ENCODE measurements at places on chromosomes 2 and 18.

- DNase-seq: no peak
Observed at GRCh38 chr2:206023183-206023582, 62.8 kb downstream of the INO80D start.

DNA sequence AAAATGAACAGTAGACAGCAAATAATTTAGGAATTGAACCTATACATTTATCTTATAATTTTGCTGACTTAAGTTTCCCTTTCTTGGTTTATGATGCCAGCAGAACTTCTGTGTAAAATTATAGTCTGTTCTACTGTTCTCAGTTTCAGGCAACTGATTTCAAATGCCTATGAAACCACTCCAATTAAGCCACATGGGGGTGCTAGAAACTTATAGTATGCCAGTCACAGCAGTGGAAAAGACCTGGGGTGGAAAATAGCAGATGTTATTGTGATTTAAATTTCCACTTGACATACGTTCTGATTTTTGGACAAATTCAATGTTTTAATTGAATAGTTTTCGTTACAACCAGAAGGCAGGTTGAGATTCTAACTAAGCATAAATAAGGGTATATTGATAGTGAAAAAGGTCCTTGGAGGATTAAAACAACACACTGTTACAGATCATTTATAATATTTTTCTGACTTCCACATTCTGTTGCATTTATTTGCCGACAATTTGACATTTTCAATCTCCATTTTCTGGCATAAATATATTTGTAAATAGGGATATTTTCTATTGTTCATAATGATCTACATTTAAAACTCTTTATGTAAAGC lies 61.4 kb downstream of the CPS1 start:
- no peak for DNase-seq

DNA sequence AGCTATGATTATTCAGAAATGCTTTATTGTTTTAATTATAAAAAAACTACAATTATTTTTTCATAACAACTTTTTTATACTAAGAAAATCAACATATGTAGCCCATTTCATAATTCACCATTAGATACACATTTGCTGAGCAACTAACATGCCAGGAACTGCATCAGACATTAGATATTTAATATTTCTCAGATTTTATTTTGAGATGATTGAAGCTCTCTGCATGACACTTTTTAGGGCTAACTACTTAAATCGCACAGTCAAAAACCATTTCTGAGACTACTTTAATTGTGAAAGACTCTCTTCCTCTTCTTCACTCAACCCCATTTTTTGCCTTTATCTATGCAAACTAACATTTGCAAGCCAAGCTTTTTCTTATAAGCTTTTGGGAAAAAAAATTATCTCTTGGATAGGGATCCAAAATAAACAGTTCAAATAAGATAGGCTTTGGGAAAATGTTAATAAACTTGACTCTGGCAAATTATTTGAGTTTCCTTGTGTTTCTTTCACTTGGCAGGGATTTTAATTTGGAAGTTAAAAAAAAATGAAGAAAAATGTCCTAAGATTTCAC lies 9.1 kb upstream of the COL3A1 start:
- DNase-seq: no peak

DNA sequence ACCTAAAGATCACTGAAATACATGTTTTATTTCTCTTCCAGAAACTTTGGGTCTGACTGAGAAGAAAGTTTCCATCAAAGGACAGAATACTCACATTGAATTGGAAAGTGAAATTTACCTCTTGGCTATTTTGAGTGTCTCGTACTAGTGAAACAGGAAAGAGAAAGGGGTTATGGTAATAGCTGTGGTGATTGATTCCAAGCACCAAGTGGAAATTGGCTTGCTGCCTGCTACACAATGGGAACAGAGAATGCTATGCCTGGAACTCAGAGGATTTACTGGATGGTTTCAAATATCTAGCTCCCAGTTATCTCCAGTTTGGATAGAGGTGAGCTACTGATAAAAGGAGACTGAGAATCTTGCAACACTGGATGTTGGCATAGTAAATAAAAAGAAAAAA lies 492.8 kb upstream of the FSIP2 start:
- no peak for DNase-seq

GRCh38 chr2:172226244-172227061 lies 123.8 kb upstream of the DLX2 start:
- no peak for DNase-seq

DNA sequence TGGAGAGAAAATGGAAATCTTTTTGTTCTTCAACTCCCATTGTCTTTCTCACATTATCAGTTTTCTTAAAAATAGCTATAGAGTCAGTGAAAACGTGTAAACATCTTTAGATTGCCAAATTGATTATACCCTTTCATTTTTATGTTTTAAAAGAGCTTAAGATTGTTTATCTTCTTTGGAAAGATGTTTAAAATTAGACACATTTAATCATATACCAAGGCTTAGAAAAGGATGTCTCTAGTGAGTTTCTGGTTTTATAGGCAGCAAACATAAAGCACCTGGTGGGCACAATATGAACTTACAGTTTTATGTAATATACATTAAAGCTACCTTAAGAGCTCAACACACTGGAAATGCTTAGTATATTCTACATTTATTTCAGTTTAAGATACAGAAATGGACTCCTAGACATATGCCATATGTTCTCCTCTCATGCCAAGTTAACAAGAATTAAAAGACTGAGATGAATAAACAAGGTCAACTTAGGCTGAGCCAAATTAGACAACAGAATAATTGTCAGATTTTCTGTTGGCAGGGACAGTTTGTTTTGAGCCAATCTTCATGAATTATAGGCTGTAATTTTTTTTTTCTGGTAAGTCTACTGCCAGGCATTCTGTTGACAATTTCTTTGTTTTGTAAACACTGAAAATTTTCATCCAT lies 112.7 kb downstream of the OTX1 start:
- DNase-seq: no peak

DNA sequence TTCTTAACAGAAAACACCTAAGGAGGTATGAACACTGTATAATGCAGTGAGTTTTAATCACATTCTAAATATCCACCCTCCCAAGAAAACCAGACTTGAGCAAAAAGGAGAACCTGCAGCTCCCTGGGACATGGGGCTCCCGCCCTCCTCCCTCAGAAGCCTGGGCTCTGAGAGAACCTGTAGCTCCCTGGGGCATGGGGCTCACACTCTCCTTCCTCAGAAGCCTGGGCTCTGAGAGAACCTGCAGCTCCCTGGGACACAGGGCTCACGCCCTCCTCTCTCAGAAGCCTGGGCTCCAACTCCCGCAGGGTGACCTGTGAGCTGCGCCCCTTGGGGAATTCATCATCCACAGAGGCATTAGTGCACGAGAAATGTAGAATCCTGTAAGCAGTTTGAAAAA lies 222.9 kb downstream of the SNTG2 start:
- no peak for DNase-seq

DNA sequence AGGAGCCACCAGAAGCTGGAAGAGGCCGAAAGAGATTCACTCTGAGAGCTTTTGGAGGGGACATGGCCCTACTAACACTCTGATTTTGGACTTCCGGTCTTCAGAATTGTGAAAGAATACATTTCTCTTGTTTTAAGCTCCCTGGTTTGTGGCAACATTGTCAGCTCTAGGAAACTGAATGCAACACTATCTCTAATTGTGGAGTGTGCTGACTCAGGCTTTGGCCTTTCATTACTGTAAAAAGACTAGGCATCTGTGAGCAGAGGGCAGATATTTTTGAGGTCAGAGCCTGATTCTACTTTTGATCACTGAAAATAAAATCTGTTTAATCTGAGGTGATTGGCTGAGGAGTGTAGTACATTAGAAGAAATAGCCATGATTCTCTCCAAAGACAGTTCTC lies 185.4 kb upstream of the FAM98A start:
- DNase-seq: no peak

GRCh38 chr18:58547864-58548263 lies 81.0 kb downstream of the ALPK2 start:
- DNase-seq: no peak

- DNase-seq: no peak
Observed at GRCh38 chr2:157421331-157421944, 22.5 kb downstream of the CYTIP start.

DNA sequence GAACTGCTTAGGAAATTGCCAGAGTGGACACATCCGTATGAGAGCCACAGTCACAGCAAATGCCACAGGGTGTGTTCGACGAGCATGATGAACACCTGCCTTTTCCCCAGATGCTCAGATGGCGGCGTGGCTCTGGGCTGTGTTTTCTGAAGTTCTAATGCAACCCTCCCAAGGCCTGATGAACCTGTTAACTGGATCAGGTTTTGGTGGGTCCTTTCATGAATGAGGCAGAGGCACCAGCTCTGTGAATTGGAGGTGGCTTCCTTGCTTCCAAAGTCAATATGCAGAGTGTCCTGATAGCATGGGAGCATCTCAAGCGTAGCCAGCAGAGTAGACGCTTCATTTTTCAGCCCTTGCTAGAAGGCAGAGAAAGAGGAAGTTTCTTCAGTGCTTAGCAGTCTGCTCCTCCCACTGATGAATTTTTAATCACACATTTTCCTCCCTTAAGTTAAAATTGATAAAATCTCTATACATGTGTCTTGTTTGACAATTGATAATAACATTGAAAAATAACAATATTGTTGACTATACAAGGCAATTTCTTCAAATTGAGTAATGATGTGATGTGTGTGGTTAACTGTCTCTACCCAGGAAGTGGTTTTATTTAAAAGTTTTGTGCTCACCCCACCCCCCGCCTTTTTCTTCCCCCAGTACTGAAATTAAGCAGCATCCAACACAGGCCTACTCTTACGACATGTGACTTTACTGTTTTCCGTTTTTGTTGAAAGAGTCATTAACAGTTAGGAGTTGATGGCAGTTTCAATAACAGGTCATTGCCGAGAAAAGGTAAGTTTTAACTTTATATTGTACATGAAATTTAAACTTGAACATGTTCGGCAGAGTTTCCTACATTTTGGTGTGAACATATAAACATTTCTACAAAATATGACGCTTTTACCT lies at the start of gene ARHGAP15:
ARHGAP15 (plus strand) TSS at position 739 of the 900 bp plus-strand sequence.
- no peak for DNase-seq

GRCh38 chr2:36797324-36798070 lies 101.0 kb downstream of the VIT start:
- DNase-seq: no peak

DNA sequence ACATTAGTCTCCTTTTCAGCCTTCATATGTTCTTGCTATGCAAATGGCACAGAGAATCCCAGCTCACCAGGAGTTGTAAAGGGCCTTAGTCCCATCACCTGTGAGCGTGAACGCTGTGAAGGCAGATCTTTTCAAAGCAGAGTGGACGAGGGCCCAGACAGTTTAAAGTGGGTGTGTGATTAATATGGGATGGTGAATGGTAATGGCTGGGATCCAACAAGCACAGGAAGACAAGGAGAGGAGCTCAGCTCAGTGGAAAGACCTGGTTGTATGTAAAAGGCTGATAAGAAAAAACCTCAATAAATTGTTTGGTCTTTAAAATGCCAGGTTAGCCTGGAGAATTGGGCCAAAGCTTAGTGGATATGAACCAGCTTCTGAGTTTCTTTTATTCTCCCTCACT lies 326.2 kb downstream of the NYAP2 start:
- DNase-seq: no peak

- DNase-seq: no peak
Observed at GRCh38 chr2:191321861-191322662, 76.9 kb downstream of the MYO1B start.

GRCh38 chr2:119290859-119291587 lies 67.4 kb downstream of the STEAP3 start:
- DNase-seq: peak; percentile 89

GRCh38 chr2:237572021-237572741 lies 5.8 kb downstream of the PRLH start:
- peak; percentile 97 for DNase-seq

DNA sequence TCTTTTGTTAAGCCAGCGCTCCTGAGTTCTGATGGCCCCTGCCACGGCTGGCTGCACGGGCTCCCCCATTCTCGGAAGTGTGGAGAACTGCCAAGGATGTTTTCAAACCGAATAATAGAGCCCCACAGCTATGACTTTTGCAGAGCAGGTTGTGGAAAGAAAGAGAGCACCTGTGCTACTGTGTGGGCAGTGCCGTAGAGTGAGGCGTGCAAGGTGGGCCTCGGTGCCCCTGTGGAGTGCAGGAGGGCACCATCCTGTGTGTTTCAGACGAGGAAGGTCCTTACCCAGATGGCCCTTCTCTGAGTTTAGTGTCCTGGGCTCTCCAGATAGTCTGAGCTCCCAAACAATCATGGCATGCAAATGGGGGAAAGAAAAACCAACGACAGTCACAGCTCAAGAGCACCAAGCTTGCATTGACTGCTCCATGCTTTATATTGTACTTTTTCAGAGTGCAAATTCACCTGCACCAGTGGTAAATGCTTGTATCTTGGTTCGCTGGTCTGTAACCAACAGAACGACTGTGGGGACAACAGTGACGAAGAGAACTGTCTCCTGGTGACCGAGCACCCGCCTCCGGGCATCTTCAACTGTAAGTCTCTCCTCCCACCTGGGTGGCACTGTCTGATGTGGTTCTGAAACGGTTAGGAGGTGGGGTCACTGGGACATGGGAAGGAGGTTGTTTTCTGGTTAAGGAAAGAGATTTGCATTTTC lies 219.4 kb downstream of the LDLRAD4 start:
- no peak for DNase-seq

DNA sequence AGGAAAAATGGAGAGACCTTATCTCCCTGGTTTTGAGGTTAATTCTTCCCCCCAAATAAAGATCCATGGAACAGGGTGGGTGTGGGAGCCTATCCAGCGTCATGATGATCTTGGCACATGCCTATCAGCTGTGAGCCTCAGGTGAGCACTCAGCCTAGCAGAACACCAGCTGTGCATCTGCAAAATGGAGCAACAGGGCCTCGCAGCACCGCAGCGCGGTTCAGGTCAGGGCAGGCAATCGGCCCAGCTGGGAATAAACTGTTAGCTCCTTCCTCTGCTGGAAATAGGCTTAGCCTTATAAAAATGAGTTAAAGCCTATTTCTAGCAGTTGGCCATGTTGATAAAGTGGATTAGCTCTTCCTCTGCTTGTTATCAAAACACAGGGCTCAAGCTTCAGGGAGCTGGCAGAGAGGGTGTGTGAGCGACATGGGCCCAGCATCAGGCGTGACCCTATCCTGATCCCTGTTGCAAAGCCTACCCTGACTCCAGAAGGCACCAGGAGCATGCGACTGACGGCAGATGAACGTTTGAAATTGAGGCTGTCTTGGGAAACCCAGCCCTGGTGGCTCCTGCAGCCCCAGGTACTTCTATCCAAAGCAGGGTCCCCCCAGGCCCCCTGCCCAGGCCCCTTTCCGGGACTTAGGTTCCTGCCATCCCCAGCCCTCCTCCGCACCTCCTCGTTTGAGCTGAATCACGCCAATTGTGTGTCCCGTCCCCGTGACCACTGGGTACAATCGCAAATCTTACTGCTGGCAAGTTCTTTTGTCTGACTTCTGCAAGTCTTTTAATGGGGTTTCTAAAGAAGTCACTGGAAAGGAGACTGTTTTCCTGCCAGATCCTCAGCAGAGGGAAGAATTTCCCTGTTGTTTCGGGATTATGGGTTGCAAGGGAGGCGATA lies 35.4 kb downstream of the ARHGEF4 start:
- peak; percentile 54 for DNase-seq

DNA sequence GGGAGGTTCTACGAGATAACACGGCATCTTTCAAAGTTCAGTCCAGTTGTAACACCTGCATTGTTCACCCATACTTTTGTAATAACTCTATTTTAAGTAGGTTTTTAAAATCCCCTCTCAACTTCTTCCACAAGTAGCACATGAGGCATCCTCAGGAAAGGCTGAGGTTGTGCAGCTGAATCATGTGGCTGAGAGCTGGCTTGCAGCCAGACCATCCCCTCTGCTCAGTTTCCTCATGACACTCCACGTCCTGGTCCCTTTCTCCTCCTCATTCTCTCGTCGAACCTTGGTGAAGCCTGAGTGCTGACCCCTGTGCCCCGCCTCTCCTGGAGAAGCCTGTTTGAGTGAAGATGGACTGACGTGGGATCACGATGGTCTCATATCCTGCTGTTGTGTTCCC lies 42.5 kb downstream of the POU3F3 start:
- no peak for DNase-seq

Data from sciatic nerve (tissue), 2 donors.